ENCODE measurements at places on chromosomes 6 and 20.

DNA sequence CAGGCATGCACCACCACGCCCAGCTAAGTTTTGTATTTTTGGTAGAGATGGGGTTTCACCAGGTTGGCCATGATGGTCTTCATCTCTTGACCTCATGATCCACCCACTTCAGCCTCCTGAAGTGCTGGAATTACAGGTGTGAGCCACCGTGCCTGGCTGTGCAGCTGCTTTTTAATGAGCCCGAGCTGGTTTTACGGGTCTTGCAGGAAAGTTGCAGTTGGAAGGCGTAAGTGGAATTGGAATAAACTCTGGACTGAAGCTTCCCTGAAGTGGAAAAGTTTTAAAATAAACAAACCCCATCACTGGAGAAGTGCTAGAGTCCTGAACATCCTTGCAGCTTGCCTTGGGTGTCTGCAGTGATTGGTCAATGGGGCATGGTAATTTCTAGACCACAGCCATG is 40.4 kb downstream of the KIF25 start:
- DNase-seq, result no peak

DNA sequence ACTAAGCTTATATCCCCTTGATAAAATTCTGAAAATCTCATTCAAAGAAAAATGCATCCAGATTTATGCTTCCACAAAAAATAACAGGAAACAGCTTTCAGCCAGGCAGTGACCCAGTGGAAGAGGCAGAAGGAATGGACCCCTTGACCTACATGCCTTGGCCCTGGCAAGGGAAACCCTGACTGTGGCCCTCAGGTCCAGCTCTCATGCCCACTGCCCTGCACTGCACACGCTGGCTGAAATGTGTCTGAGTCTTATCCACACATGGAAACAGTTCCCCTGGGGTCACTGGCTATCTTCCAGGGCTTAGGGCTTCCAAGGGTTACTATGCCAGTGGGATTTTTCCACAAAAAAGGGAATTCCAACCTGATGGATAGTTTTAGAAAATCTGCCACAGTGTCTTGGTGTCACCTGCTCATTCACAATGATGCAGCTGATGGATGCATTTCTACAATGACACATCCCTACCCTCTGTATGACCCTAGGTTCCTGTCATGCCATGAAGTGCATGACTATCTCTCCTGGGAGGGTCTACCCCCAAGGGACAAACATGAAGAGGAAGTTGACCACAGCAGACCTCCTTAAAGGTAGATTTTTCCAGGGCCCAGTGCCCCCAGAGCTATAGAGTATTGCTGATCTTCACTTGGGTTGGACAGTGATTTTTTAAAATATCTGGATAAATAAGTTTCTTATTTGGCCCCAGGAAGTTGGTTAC is 121.9 kb upstream of the CD93 start:
- DNase-seq, result no peak

DNA sequence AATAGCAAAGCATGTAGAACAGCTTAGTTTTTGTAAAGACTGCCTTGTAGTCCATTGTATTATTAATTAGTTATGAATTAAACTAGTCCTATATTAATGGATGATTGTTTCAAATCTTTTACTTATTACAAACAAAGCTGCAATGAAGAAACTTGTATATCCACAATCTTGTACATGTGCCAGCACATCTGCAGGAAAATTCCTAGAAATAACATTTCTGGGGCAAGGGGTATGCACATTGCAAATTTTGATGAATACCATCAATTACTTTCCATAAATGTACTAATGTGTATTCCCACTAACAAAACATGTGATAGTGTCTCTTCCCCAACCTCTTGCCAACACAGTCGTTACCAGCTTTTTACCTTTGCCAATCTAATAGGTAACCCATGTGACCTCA is 73.6 kb upstream of the AKAP12 start:
- no peak for DNase-seq

DNA sequence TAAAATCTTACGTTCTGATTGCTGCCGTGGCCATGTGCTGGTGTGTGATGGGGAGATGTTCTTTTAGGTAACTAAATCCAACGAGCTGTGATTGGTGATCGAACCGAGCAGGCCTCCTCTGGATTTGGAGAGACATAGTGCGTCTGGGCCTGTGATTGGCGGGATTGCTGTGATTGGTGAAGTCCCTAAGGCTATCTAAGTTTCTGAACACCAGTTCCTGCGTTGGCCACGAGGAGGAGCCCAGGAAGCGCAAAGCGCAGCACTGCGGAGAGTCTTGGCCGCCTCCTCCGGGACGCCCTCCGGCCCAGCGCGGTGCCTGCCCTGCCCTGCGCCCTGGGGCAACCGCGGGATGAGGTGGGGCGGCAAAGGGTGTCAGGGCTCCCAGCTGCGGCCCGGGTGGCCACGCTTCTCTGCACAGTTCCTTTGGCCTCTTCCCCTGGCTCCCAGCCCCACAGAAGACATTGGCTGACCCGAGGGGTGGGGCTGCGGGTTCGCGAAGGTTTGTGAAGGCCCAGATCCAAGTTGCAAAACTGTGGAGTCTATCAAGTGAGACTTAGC is 33.0 kb downstream of the HNF4A start:
- peak; percentile 69 for DNase-seq

GRCh38 chr20:4946986-4947385 is 54.3 kb downstream of the SLC23A2 start:
- DNase-seq, result peak; percentile 21

DNA sequence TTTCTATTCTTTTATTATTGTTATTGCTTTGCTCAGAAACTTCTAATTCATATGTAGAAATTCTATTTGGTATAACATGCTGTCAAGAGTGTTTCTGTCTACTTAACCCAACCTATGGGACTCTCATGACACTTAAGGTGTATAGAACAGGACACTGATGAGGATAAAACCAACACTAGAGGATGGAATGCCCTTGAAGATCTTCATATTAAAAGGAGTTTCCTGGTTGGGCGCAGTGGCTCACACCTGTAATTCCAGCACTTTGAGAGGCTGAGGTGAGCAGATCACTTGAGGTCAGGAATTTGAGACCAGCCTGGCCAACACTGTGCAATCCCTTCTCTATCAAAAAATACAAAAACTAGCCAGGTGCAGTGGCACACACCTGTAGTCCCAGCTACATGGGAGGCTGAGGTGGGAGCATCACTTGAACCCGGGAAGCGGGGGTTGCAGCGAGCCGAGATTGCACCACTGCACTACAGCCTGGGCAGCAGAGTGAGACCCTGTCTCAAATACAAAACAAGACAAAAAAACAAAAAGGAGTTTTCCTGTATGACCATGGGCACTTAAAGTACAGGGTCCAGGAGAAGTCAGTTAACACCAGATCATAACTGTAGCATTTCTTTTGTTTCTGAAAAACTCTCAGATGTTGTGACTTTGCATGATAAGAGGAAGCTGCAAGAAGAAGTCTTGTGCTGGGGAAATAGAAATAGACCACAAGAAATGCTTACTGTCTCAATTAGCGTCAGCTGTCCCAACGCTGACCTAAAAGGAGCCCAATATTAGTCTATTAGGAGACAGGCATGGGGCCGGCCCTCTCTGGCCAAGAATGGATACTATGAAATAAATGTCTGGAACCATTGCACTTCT is 38.9 kb upstream of the CD2AP start:
- DNase-seq, result no peak

- no peak for DNase-seq
Measured at GRCh38 chr6:46788791-46789190, 4.4 kb upstream of the MEP1A start.

- no peak for DNase-seq
Measured at GRCh38 chr20:17636523-17637412, 45.3 kb downstream of the RRBP1 start.

GRCh38 chr6:16521528-16521927 is 239.7 kb downstream of the ATXN1 start:
- DNase-seq, result no peak

- DNase-seq, result peak; percentile 96
Measured at GRCh38 chr6:146913842-146914488, 290.3 kb upstream of the STXBP5 start.

GRCh38 chr6:162866656-162867055 is 138.9 kb downstream of the PACRG start:
- no peak for DNase-seq

DNA sequence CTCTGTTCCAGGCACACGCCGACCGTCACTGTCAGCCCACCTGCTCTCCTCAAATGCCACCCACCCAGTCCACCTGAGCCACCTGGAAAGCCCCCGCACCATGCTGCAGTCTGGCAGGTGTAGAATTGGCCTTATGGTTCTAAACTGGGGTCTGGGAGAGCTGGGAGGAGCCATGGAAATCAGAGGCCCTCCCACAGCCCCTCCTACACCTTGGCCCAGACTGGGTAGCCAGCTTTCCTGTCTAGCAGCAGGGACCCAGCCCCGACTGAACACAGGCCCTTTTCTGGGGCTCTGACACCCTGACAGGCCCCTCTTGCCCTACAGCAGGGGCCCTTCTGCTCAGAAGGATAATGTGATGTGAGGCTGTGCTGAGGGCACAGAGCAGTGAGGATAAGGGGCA is 31.1 kb downstream of the LRFN2 start:
- DNase-seq, result no peak

DNA sequence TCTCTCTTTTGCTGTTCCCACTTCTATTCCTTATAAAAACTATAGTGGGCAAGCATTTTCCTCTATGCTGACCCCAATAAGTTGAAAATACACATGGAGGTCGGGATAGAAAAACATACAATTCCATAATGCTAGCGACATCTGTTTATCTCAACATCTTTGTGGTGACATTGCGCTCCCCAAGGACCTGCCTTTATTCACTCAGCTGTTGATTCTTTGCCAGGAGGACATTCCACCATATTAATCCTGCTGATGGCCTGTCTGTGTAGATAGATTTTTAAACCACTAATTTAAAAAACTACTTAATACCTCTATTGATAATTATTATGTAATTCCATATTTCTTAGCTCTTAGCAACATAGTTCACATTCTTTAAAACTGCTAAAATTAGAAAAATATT is 555.3 kb upstream of the MAP3K7 start:
- DNase-seq, result no peak

DNA sequence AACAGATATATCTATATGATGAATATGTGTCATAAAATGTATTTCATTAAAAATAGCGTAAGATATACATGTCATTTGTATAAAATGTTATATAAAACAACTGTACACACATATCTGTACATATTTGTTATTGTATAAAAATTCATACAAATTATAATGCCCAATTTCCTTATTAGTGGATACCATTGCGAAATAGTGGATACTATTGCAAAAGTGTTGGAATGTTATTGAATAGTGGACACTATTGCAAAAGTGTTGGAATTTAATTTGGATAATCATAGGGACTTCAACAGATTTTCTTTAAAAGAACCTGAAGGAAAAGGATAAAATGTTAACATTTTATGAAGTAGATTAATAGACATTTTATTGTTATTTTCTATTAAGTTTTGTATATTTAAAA is 487.4 kb downstream of the HAO1 start:
- no peak for DNase-seq

DNA sequence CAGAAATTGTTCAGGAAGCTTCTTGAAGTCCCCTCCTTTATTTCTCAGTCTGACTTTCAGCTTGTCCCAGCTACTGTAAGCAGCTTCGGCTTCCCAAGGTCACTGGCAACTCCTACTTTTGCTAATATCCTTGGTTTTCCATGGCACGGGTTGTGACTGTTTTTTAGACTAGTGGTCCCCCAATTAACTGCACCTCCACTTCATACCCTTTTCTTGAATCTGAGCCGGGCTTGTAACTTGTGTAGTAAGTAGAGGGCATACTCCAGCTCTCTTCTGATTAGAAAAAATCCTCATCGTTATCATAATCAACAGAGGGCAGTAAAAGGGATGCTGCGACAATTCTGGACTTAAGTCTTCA is 162.3 kb upstream of the TNFAIP3 start:
- DNase-seq, result no peak

DNA sequence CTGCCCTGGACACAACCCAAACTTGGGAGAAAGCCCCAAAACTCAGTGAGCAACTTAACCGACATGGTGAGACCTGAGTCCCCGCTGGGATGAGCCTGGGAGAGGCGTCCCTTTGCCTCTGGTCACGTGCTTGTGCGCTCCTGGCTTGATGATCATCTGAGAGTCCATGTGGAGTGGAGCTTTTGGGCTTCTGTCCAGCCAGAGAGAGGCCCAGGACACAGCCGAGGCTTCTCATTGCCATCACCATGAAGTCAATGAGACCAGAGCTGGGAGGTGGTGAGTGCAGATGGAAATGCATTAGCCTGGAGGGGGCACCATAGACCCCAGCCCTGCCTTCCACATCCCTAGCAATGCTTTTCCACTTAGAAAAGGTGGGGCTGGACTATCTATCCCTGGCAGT is 250.0 kb downstream of the SLC24A3 start:
- no peak for DNase-seq

DNA sequence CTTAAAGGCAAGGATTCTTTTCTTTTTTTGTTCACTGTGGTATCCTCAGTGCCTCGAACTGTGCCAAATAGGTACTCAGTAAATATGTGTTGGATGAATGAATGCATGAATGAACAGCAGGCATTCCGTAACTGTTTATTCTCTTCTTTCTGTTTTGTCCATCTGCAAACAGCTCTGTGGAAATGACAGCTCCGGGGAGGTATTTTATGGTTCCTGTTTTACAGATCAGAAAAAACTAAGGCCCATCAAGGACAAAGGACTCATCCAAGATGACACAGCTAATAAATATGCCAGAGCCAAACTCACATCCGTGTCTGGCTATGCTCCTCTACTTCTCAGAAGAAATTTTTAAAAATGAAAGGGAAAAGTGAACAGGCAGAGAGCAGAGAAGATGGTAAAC is 21.0 kb downstream of the JPH2 start:
- DNase-seq, result peak; percentile 43

- DNase-seq, result no peak
Measured at GRCh38 chr6:154569156-154569862, 58.8 kb upstream of the CNKSR3 start.

DNA sequence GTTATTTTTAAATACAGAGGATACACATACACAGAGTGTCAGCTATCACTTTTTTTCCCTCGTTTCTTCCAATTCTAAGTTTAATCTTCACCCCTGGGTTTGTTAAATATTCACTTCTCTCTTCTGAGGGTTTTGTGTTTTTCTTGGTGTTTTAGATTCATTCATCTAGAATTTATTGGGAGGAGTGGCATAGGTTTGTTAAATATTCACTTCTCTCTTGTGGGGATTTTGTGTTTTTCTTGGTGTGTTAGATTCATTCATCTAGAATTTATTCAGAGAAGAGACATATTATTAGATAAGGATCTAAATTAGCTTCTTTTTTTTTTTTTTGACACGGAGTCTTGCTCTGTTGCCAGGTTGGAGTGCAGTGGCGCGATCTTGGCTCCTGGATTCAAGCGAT is 3.9 kb downstream of the GTF2H5 start:
- DNase-seq, result no peak

DNA sequence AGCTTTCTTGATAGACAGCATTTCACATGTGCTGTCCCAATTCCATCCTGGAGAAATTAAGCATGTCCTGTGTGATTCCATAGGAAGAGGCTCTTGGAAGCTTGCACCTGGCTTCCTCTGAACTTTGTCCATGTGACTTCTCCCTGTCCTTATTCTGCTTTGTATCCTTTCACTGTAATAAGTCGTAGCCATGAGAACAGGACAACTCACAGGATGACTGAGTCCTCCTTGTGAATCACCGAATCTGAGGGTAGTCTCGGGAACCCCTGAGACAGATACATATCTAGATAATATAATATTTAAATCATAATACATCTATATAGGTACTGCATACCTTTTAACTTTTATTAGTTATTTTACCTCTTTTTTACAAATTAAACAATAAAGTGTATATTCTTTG is 156.7 kb upstream of the THEMIS start:
- no peak for DNase-seq

- DNase-seq, result no peak
Measured at GRCh38 chr20:49560186-49560585, 7.8 kb downstream of the PTGIS start.

All from A172 (cell line).